ENCODE measurements at places on chromosomes 2 and 18. TPM values are rescaled to one million over a fixed set of nuclear protein-coding genes. Genes with fewer than 3 reads are reported as not detected.

The C2orf80 gene
- not detected for total RNA-seq

The ZNF892 gene
- total RNA-seq, result 2.0 TPM

The MLPH gene
- 9.9 TPM for total RNA-seq

The MIB1 gene
- 35.8 TPM for total RNA-seq

The UGT1A5 gene
- total RNA-seq, result not detected

The BUB1 gene
- total RNA-seq, result 57.7 TPM

The LRRC30 gene
- total RNA-seq, result not detected

The BCL11A gene
- total RNA-seq, result 1.1 TPM

The ANKRD30BL gene
- total RNA-seq, result not detected

The LINC00305 gene
- total RNA-seq, result not detected

The MYO3B gene
- not detected for total RNA-seq

The CAPN14 gene
- not detected for total RNA-seq

The EVA1A gene
- total RNA-seq, result 13.8 TPM

The GULP1 gene
- total RNA-seq, result 31.2 TPM

The ZSWIM2 gene
- not detected for total RNA-seq

The NOL4 gene
- total RNA-seq, result not detected

The LYPD6 gene
- total RNA-seq, result 8.6 TPM

The ATP5F1A gene
- total RNA-seq, result 860 TPM

The RAB6C gene
- not detected for total RNA-seq

The SLC19A3 gene
- total RNA-seq, result 0.51 TPM

The AOX1 gene
- 0.06 TPM for total RNA-seq

The SERPINB13 gene
- not detected for total RNA-seq

The CD8B gene
- total RNA-seq, result not detected

The SNRPD1 gene
- 59.1 TPM for total RNA-seq

The ALPP gene
- 1.5 TPM for total RNA-seq

Data from H4 (cell line).